ENCODE measurements at places on chromosomes 6 and 20. TPM values are rescaled to one million over a fixed set of nuclear protein-coding genes. Genes with fewer than 3 reads are reported as not detected.

CALHM6 gene
- total RNA-seq = 3.9 TPM

DNA sequence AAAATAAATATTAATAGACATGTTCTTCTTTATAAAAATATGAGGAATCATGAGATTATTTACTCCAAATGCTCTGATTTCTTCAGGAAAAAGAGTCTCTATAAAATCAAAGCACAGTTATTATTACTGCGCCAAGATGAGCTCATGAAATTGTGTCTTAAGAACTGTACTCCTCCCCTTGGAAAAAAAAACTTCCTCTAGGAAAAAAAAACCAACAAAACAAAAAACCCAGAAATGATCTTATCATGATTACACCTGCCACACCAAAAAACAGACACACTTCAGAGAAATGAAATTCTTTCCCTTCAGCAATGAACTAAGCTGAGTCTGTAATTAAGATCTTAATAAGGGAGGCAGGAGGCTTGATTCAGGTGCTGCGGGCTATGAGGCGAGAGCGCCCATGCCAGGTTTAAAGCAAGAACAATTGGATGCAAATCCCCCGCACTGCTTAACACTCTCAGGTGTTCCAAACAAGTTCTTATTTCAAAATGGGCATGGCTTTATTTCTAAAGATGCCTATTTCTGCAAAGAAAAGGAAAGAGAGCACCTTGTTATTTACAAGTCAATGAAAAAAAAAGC lies 9.1 kb downstream of the NEDD9 start:
- DNase-seq = no peak

DNA sequence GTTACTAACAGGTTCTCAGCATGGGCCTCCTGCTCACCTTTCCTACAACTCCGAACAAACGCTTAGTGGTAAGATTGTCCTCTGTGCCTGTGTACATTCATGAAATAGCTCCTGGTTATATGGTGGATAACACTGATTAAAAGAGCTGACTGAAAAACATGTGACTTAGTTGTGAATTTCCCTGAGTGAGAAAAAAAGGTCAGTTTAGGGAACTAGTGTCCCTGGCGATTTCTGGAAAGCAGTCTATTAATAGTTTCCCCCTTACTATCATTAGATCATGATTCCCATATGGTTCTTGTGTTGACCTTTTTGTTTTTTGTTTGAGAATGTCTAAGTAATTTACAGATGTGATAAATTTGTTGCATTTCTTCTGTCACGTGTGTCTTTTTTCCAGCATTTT lies 15.6 kb downstream of the SNRPC start:
- no peak for DNase-seq

DNA sequence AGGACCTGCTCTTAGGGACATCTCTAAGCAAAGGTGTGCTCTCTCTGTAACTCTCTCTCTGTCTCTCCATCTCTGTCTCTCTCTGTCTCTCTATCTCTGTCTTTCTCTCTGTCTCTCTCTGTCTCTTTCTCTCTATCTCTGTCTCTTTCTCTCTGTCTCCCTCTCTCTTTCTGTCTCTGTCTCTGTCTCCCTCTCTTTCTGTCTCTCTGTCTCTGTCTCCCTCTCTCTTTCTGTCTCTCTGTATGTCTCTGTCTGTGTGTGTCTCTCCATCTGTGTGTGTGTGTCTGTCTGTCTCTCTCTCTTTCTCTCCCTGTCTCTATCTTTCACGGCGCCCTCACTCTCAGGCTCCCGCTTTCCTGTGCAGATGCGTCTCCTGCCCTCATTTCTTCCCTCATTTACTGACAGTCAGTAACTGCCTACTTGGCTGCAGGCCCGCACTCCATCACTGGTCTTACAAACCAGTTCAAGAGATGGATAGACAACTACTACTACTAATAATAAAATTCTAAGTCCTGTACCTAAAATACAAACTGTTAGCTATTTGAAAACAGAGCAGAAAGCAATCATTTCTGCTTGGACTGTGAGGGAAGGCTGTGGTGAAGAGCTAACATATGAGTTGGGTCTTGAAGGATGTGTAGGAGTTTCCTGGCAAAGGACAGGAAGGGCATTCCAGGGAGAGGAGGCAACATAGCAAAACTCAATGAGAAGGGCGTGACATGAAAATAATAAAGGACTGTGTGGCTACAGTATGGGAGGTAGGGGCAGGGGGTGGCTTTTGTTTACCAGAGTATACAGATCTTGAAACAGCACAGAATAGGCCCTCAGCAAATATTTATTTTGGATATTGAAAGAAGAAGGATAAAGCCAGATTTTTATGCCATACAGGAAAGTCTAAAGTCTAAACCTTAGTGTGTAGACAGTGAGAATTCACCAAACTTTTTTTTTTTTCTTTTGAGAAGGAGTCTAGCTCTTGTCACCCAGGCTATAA lies 67.8 kb upstream of the TAB2 start:
- no peak for DNase-seq

DNA sequence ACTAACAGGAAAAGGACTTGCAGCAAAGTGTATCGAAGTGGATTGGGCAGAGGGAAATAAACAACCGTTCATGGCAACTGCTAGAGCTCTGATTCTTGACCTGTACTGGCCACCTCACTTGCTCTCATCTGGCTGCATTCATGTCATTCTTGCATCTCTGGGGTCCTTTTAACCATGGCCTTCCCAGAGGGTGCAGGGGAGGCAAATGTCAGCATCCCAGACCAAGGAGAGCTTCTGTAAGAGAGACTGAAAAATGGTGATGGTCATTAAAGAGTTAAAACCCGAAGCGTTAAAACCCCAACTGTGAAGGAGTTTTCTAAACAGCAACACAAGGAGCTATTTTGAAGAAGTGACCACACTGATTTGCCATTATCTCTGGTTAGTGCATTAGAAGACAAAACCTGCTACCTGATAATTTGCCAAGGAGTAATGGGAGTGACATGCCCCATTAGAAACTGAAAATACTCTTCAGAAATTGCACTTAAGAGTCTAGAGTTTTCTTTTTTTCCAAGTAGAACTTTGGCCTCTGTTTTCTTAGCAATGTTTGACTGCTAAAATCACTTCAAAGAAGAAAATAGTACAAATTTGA lies 62.4 kb downstream of the APCDD1L start:
- no peak for DNase-seq

Measured in LHCN-M2 (cell line).